ENCODE measurements at places on chromosomes 1 and 21.

GRCh38 chr1:187203257-187203656 is 374.5 kb downstream of the PLA2G4A start:
- peak; percentile 3 for DNase-seq

DNA sequence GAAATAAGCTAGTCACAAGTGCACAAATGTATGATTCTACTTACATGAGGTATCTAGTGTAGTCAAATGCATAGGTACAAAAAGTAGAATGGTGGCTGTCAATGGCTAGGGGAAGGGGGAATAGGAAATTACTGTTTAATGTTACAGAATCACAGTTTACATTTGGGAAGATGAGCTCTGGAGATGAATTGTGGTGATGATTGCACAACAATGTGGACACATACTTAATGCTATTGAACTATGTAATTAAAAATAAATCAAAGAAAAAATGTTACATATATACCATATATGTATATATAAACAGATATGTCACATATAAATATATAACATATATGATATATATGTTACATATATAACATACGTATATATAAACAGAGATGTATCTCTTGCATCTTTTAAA is 39.4 kb downstream of the VAV3 start:
- DNase-seq = no peak

- DNase-seq = peak; percentile 1
Measured at GRCh38 chr1:68624233-68624632, 127.4 kb upstream of the DEPDC1 start.

DNA sequence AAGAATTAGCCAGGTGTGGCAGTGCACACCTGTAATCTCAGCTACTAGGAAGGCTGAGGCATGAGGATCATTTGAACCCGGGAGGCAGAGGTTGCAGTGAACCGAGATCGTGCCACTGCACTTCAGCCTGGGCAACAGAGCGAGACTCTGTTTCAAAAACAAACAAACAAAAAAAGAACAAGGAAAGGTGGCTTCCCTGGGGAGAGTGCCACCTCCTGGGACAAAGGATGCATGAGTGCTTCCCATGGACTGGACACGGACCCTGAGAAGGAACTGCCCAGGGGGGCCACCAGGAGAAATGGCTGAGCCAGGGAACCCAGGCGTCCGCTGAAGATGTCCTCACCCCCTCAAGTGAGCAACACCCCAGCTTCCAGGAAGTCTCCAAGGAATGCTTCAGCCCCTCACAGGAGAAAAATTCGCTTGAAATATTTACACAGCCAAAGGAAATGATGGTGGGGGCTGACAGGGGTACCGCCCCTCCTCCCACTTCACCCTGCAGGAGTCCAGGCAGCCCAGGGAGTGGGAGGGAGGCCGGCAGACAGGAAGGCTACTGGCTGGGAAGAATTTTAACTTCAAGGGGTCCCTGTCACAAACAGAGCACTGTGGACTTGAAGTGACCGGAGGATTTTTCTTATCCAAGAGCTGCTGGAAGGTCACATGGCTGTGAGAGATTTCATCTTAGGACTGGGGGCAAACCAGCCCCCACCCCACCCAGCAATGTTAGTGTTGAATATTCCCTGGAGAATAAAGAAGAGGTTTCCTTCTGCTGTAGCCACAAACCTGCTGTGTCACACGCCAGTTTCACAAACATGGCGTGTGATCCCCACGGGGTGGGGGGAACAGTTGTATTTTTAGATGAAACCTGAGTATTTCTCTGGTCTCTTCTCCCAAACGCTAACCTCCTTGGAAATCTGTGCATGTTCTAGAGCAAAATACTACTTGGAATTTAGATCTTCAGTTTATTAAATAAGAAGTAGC is 90.8 kb upstream of the SLC25A33 start:
- DNase-seq = no peak

DNA sequence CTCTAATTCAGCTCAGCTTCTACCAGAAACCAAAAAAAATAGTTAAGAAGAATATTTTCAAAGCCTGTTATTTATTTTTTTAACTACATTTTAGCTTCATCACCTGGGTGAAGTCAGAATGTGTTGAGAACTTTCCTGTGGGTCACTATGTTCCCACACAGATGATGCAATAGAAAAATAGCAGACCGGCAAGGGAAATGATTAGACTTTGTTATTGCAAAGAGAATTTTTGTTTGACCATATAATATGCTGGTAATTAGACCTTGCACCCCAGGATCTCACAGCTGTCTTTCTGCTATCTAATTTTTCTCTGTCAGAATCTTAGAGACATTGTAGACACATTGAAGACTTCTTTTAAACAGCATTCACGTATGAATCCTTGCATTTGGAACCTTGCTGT is 299.3 kb downstream of the TBX15 start:
- DNase-seq = no peak

DNA sequence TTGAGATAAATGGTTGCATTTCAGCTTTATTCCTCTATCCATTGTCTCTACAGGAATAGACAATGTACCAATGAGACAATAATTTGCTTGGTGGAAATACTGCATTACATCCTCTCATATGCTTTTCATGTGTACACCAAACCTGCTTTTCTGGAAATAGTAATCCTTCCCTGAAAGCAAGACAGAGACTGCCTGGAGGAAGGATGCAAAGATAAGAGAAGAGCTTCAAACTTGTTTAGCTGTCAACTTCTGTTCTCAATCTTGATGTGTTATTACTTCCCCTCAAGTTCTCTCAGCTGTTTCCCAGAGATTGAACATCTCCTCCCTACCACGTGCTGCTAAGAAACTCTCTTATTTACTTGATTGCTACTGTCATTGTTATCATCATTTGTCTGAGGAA is 1125.4 kb upstream of the TMPRSS15 start:
- no peak for DNase-seq

DNA sequence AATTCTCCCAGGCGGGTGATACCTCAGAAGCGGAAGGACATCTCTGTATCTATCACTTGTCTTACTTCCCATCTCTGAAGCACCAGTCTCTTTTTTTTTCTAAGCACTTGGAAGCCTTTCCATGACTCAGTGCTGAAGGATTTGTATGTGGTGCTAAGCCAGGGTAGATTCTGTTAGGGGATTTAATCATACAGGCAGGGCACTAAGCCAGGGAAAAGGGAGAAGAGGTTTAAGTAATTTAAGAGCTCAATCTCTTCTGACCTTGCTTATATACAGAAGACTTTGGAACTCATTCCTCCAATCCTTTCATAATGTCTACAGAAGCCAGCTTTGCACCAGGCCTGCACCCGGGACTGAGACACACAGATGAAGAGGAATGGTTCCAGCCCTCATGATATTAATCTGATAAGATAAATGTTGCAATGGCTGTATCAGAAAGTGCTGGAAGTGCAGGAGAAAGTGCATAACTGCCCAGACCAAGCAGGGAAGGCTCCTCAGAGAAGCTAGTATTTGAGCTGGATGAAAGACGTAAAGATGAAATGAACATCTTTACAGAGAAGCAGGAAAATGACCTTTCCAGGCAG is 11.0 kb downstream of the FAM163A start:
- DNase-seq = peak; percentile 33

DNA sequence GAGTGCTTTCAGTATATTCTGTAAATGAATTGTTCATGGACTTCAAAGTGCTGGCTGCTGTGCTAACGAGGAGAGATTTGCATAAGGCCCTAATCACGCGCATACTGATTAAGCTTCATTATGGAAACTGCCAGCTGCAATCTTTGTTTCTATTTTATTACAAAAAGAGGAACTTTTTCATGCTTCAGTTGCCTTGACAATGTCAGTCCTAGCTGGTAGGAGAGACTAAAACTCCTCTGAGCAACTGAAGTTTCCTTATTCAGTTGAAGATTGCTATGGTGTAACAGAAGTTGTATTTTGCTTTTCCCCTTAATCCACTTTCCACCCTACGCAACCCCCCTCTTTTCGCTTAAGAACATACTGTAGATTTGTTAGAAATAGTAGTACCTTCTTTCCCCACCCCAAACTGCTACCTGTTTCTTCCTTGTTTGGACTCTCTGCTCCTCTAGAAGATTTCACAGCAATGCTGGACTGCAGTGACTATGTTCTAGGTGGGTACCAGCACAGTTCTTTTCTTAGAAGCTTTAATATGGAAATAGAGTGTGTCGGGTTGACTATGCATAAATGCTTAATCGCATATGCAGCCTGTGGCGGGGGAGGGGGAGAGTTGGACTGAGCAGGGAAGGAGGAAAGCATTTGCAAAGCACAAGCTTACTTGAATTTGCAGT is 108.3 kb downstream of the POU2F1 start:
- DNase-seq = no peak

- no peak for DNase-seq
Measured at GRCh38 chr1:181153634-181153961, 65.1 kb downstream of the IER5 start.

DNA sequence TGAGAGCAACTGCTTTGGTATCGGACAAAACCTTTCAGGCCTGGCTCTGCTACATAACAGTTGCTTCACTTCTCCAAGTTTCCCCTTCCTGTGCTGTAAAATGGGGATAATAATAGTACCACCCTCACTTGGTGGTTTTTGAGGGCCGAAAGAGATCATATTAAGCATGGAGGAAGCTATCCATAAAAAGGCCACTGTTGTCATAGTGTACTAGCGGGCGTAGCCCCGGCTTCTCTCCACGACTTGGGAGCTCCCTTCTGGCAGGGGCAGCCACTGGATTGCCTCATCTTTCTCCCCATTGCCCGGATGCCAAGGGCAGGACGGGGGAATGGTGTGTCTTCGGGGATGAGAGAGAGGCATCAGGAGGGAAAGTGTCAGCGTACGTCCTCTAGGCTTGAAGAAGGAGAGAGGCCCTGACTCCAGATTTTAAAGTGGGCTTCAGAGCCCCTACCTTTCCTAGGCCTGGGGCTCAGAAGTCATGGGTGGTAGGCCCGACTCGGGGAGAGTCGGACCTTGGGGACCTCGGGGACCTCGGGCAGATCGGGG is 548 bp upstream of the MFSD2A start:
- DNase-seq = no peak

DNA sequence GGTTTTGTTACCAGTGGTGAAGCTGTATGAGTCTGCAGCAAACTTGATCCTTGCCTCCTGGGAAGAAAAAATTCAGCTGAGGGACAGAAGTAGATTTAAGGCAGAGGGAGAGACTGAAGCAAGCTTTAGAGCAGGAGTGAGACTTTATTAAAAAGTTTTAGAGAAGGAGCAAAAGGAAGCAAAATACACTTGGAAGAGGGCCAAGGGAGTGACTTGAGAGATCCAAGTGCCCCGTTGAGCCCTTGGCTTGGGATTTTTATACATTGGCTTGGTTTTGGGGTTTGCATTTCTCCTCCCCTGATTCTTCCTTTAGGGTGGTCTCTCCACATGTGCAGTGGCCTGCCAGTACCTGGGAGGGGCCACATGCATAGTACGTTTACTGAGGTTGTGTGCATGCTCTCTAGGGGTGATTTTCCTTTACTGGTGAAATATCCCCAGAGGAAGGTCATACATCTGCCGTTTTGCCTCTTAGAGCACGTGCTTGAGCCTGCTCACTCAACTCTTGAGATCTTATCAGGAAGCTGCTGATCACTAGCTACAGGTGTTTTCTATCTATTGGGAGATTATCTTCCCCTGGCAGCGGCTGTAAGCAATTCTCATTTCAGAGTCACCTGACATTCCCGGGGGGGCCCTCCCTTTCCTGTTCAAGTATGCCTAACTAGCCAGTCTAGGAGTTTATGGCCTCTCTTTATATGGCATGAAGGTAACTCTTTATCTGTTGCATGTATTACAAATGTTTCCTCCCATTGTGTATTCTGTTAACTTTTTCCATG is 20.3 kb downstream of the FASLG start:
- DNase-seq = no peak

GRCh38 chr1:76481672-76482071 is 385.6 kb upstream of the ST6GALNAC5 start:
- no peak for DNase-seq

GRCh38 chr1:41672641-41673361 is 188.3 kb upstream of the EDN2 start:
- DNase-seq = no peak

GRCh38 chr1:225921734-225922709 is 2.0 kb downstream of the PYCR2 start:
- DNase-seq = no peak

DNA sequence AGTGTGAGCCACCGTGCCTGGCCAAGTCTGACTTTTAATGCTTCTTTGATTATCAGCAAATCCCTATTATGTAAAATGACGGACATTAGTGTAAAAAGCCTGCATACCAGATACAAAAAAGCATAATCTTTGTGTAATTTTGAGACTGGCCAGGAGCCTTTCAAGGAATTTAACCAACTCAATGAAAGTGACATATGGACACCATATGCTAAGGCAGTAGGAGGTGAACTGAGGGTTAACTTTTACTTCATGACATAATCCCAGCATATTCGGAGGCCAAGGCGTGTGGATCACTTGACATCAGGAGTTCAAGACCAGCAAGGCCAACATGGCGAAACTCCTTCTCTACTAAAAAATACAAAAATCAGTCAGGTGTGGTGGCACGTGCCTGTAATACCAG is 94.6 kb downstream of the EIF4G3 start:
- DNase-seq = no peak

GRCh38 chr1:12580054-12580887 is 37.7 kb downstream of the DHRS3 start:
- DNase-seq = no peak

- DNase-seq = no peak
Measured at GRCh38 chr1:201122321-201122957, 4.5 kb downstream of the ASCL5 start.

- no peak for DNase-seq
Measured at GRCh38 chr1:208455821-208456220, 211.6 kb upstream of the PLXNA2 start.

GRCh38 chr21:35189077-35189863 is 140.2 kb upstream of the RUNX1 start:
- no peak for DNase-seq

DNA sequence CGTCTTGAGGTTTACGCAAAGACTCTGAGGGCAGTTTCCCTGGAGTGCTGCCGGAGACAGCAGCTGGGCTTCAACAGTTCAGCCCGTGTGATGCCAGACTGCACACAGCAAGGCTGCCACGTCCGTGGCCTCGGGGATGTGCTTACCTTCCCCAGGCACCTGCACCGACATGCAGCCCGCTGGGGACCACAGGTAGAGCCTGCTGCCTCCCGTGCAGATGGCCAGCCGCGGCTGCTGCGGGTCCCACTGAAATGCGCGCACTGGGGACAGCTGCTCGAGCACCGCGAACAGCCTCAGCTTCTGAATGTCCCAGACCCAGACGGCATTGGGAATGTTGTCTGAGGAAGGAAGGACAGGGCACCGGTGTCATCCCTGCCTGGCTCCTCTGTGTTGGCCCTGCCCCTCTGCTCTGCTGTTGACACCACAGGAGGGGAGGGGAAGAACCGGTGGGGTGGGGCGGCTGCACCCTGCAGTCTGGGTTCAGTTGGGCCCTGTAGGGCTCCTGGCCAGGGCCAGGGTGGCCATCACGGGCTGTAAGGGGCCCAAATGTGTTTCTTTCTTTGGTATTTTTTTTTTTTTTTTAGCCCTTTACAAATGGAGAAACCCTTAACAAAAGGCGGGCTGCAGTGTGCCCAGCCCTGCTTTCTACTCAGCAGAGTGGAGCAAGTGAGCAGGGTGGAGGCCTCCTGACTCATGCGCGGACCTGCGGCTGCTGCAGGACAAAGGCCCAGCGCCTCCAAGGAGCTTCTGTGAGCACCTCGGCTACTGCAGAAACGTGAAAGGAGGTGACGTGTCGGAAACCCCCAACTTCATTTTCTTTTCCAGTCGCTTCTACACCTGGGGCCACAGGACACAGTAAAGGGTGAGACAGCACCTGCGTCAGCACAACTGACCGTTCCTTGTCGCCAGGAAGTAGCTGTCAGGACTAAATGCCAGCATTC is 6.8 kb downstream of the TPRG1L start:
- DNase-seq = no peak

GRCh38 chr1:107936498-107937481 is 28.2 kb downstream of the VAV3 start:
- DNase-seq = peak; percentile 22

All from H54 (cell line).